ENCODE measurements at places on chromosomes 5 and 9. TPM values are rescaled to one million over a fixed set of nuclear protein-coding genes. Genes with fewer than 3 reads are reported as not detected.

The SLC6A19 gene
- not detected for total RNA-seq

GRCh38 chr5:42483472-42484154 lies 60.4 kb downstream of the GHR start:
- no peak overlapping the region for H3K27ac ChIP-seq
- no peaks in the 10 kb centered on the region for H3K36me3 ChIP-seq
- H3K4me1 ChIP-seq: peaks cover 4% of the 10 kb centered on the region
- no peak overlapping the region for H3K4me3 ChIP-seq
- DNase-seq: peak; percentile 30
- H3K27me3 ChIP-seq: no peaks in the 10 kb centered on the region

- H3K27me3 ChIP-seq: peaks cover 2% of the 10 kb centered on the region
- DNase-seq: no peak
- no peaks in the 10 kb centered on the region for H3K36me3 ChIP-seq
- H3K4me1 ChIP-seq: peaks cover 30% of the 10 kb centered on the region
- no peak overlapping the region for H3K27ac ChIP-seq
- no peak overlapping the region for H3K4me3 ChIP-seq
These were observed 386.5 kb downstream of the GADD45G start for GRCh38 chr9:89991204-89991790.

DNA sequence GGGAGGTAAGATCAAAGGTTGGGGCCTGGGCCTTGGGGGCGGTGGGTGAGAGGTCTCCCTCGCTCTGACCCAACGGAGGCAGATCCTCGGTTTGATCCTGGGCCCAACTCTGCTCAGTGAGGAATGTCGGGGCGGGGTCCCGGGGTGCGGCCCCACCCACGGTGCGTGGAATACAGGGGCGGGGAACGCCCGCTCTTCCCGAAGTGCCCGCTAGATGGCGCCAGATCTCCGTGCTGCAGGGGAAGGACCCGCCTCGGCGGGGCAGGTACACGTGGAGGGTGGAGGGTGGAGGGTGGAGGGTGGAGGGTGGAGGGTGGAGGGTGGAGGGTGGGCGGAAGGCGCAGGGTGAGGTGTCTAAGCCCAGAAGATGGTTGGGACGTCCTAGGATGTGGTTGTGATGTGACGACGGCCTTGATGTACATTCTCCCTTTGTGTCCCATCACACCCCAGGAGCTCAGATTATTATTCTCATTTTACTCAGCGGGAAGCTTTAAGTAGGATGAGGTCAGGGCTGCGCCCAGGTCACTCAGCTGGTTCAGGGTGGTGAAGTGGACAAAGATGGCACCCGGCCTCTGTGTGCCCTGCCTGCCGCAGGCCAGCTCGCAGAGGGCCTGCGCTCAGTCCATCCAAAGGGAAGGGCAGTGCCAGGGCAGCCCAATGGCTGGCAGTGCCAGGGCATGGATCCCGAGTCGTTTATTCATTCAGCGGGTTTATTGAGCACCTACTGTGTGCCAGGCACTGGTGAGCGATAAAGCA lies 9.4 kb upstream of the RPS14 start:
- no peaks in the 10 kb centered on the region for H3K36me3 ChIP-seq
- DNase-seq: peak; percentile 69
- peaks cover 7% of the 10 kb centered on the region for H3K4me1 ChIP-seq
- no peak overlapping the region for H3K27ac ChIP-seq
- H3K27me3 ChIP-seq: no peaks in the 10 kb centered on the region
- no peak overlapping the region for H3K4me3 ChIP-seq

- DNase-seq: no peak
- no peaks in the 10 kb centered on the region for H3K27me3 ChIP-seq
- H3K4me3 ChIP-seq: no peak overlapping the region
- H3K36me3 ChIP-seq: no peaks in the 10 kb centered on the region
- peaks cover 10% of the 10 kb centered on the region for H3K4me1 ChIP-seq
These were observed 251.0 kb downstream of the DENND1A start for GRCh38 chr9:123678878-123679329.

DNA sequence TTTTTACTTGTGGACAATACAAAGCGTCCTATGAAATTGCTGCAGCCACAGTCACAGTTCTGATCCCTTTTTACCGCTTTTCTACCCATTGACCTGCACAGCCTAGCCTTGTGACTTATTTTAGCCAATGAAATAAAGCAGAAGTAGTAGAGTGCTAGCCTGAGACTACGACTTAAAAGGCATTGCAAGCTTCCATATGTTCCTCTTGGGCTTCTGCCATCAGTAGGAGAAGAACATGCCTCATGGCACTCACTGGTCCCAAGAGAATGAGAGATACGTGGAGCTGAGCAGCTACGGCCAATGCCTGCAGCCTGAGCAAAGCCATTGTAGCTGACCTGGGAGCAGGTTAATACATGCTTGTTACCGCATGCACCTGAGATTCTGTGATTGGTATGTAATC lies 416.6 kb upstream of the CLINT1 start:
- no peak overlapping the region for H3K4me3 ChIP-seq
- no peaks in the 10 kb centered on the region for H3K27me3 ChIP-seq
- DNase-seq: no peak
- no peaks in the 10 kb centered on the region for H3K36me3 ChIP-seq
- H3K27ac ChIP-seq: no peak overlapping the region

- peaks cover 50% of the 10 kb centered on the region for H3K36me3 ChIP-seq
- H3K27me3 ChIP-seq: no peaks in the 10 kb centered on the region
- no peak for DNase-seq
- H3K4me3 ChIP-seq: no peak overlapping the region
- H3K4me1 ChIP-seq: no peaks in the 10 kb centered on the region
These were observed 9.1 kb downstream of the CHMP5 start for GRCh38 chr9:33273972-33274328.

GRCh38 chr9:3824581-3824980 lies 298.8 kb upstream of the RFX3 start:
- DNase-seq: peak; percentile 75
- H3K36me3 ChIP-seq: no peaks in the 10 kb centered on the region
- no peak overlapping the region for H3K27ac ChIP-seq
- no peaks in the 10 kb centered on the region for H3K4me1 ChIP-seq

GRCh38 chr9:127566351-127567001 lies 45.6 kb upstream of the STXBP1 start:
- H3K27me3 ChIP-seq: no peaks in the 10 kb centered on the region
- H3K4me3 ChIP-seq: peak overlapping the region; percentile 75
- peaks cover 53% of the 10 kb centered on the region for H3K4me1 ChIP-seq
- DNase-seq: no peak
- peak overlapping the region; percentile 71 for H3K27ac ChIP-seq

DNA sequence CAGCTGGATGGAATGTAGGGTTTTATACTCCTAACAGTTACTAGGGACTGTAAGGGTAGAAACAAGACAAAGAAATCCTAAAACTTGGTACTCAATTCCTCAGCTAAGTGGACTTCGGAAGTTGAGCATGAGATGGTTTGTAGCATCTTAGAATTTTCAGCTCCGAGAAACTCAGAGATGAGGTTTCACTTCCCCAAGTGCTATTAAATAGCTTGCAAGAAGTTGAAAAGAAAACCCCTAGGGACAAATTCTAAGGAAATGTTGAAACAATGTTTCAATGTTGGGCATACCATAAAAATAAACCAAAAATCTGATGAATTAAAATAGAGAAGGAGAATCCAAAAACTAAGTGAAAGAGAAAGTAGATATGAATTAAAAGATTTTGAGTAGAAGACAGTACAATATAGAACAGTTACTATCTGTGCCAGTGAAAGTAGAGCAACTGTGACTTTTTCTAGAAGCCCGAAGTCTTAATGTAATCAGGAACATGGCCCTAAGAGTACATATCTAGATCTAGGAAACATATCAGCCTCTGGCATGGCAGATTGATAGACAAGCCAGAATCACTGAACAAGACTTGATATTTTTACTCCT lies 308.6 kb upstream of the RGMB start:
- no peak overlapping the region for H3K4me3 ChIP-seq
- H3K27me3 ChIP-seq: no peaks in the 10 kb centered on the region
- H3K36me3 ChIP-seq: no peaks in the 10 kb centered on the region
- no peaks in the 10 kb centered on the region for H3K4me1 ChIP-seq
- no peak for DNase-seq

GRCh38 chr9:70542311-70542931 lies 128.0 kb upstream of the KLF9 start:
- H3K27ac ChIP-seq: no peak overlapping the region
- no peaks in the 10 kb centered on the region for H3K27me3 ChIP-seq
- DNase-seq: no peak
- H3K4me1 ChIP-seq: no peaks in the 10 kb centered on the region

The NTRK2 gene
- total RNA-seq: 35.6 TPM

DNA sequence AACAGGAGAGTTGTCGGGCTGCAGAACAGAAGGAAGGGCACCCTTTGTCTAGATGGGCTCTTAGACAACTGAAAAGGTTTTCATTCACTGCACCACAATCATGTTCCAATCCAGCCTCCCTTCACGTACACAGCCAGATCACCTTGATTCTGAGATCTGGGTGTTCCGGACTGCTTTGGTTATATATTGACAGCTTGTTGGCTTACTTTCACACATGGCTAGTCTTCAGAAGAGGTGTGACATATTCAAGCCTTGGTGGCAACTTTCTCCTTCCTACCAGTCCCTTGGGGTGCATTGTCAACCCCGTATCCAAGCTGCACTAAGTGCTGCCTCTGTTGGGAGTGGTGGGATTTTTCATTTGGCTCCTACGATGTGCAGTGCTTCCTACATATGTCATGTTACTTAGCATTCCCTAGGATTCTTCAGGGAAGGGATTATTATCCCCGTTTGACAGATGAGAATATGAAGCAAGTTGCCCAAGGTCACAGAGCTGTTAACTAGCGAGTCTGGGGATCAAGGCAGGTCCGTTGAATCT lies 100.6 kb downstream of the LIFR start:
- peaks cover 6% of the 10 kb centered on the region for H3K36me3 ChIP-seq
- peaks cover 10% of the 10 kb centered on the region for H3K4me1 ChIP-seq
- H3K27me3 ChIP-seq: no peaks in the 10 kb centered on the region

The KIF24 gene
- total RNA-seq: 10.3 TPM

The SPATA31D4 gene
- total RNA-seq: not detected

DNA sequence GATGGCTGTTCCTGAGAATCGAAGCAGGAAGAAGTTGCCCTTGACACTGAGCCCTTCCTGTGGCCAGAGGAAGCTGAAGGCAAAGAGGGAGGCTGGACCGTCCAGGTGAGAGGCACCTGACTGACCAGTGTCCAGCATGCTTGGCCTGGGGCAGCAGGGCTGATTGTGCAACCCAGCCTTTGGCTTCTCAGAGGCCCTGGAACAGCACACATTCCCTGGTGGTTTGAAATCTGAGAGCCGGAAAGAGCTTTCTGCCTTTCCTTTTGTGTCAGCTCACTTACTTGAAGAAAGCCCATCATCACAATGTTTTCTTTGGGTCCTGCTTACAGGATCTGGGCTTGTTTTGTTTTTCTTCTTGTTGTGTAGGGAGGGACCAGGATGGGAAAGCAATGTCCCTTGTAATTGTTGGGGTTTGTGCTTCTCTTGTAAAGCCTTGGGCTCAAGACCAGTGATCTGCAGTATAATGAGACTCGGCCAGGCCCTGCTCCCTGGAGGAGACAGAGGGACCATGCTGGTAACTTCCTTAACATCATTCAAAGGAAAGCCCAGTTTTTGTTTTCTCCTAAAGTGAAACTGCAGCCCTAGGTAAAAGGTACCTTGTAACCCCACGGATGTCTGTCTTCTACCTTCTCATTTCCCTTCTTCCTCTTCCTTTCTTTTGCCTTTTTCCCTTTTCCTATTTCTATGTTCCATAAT lies 213.7 kb downstream of the NXNL2 start:
- H3K27ac ChIP-seq: peak overlapping the region; percentile 71
- no peak overlapping the region for H3K4me3 ChIP-seq
- no peaks in the 10 kb centered on the region for H3K27me3 ChIP-seq
- DNase-seq: peak; percentile 90

DNA sequence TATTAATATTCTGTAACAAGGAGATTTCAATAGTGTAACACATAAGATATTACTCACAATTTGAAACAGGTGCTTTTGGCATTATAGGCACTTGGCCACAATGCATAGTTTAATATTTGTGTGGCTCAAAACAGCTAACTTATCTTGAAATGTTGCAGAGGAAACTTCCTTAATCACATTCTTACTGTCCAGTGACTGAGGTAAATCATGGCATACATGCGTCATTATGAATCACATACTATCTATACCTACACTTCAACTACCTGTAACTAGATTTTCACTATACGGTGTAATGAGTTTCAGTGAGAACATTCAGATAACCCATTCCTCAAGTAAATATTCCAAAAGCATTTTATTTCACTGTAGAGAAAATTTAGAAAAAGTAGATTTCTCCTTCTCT lies 218.8 kb downstream of the PDE4D start:
- H3K4me1 ChIP-seq: no peaks in the 10 kb centered on the region
- no peak overlapping the region for H3K4me3 ChIP-seq
- no peaks in the 10 kb centered on the region for H3K27me3 ChIP-seq
- DNase-seq: no peak
- H3K36me3 ChIP-seq: no peaks in the 10 kb centered on the region

DNA sequence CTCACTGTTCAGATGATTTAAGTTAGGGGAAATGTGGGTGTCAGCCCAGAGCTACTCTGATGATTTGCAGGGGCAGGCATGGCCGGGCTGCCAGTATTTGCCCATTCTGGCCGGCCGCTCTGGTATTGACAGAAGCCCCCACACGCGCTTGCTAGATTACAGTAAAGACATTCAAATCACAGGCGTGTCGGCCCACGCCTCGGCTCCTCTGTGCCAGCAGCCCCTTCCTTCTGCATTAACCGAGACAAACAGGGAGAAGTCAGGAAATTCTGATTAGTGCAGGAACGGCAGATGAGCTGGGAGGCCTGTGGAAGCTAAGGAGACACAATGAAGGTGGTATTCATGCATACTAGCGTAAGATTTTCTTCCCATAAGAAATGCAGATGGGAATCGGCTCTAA lies 113.3 kb downstream of the CRB2 start:
- no peak overlapping the region for H3K27ac ChIP-seq
- DNase-seq: no peak
- H3K4me3 ChIP-seq: no peak overlapping the region
- H3K27me3 ChIP-seq: no peaks in the 10 kb centered on the region
- H3K36me3 ChIP-seq: no peaks in the 10 kb centered on the region

DNA sequence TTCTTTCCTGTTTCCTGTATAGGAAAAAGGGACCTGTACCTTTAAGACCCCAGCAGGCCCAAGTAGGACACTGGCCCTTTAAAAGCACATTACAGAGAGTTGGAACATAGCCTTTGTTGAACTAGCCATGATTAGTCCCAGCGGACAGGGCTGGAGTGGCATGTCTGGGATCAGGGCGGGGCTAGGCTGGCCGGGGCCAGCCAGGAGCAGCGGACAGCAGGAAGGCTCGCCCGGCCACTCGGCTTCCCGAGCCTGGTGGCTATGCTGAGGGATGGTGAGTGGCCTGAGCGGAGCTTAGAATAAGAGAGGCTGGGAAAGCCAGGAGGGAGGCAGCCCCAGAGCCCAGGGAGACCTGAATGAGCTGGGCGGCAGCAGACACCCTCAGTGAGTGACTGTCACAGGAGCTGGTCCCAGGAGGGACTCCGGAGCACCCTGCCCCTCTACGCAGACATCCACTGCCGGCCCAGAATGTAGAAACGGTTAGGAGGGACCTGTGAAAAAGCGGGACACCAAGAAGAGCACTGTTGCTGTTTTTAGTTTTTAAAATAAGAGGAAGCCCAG lies 92.1 kb downstream of the DAB2IP start:
- peak overlapping the region; percentile 37 for H3K4me3 ChIP-seq
- peaks cover 72% of the 10 kb centered on the region for H3K4me1 ChIP-seq
- peak; percentile 88 for DNase-seq
- peaks cover 5% of the 10 kb centered on the region for H3K36me3 ChIP-seq
- peak overlapping the region; percentile 90 for H3K27ac ChIP-seq
